Amygdala (tissue), 56 donors: ENCODE measurements at places on chromosomes 12 and 14.

DNA sequence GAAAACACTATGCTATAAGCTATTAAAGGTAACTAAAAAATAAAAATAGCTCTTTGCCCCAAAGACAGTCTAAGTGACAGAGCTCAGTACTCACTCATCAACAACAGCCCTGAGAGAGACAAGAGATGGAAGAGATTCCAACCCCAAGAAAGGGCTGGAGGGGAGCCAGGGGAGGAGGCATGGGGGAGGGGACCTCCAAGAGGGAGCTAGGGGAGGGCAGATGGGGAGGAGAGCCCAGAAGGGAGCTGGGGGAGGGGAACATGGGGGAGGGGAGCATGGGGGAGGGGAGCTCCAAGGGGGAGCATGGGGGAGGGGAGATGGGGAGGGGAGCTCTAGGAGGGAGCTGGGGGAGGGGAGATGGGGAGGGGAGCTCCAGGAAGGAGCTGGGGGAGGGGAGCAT lies 7.7 kb downstream of the SSH1 start:
- DNase-seq, result no peak

GRCh38 chr12:129163861-129164260 lies 310.6 kb downstream of the GLT1D1 start:
- DNase-seq, result no peak

DNA sequence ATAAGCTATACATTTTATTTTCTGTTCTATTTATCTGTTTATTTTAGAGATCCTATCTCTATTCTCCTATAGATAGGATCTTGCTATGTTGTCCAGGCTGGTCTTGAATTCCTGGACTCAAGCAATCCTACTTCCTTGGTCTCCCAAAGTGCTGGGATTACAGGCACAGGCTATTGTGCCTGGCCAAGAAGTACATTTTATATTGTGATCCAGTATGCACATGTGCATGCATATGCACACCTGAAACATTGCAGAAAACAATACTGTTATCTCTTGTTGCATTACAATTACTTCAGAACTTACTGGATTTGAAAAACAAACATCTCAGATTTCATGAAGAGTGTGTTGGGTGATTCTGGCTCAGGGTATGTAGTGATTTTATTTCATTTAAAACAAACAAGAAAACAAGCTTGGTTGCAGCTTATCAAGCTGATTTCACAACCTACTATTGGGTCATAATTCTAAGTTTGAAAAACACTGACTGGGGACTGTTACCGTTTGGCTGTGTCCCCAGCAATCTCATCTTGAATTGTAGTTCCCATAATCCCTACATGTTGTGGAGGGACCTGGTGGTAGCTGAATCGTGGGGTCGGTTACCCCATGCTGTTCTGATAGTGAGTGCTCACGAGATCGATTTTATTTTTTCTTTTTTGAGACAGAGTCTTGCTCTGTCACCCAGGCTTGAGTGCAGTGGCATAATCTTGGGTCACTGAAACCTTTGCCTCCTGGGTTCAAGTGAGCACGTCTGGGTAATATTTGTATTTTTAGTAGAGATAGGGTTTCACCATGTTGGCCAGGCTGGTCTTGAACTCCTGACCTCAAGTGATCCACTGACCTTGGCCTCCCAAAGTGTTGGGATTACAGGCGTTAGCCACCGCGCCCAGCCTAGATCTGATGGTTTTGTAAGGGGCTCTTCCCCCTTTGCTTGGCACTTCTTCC lies 31.3 kb downstream of the ERC1 start:
- no peak for DNase-seq

GRCh38 chr12:120760349-120761254 lies 35.0 kb downstream of the ACADS start:
- DNase-seq, result no peak

- DNase-seq, result no peak
These were observed 54.6 kb upstream of the ATF7IP start for GRCh38 chr12:14310866-14311265.

DNA sequence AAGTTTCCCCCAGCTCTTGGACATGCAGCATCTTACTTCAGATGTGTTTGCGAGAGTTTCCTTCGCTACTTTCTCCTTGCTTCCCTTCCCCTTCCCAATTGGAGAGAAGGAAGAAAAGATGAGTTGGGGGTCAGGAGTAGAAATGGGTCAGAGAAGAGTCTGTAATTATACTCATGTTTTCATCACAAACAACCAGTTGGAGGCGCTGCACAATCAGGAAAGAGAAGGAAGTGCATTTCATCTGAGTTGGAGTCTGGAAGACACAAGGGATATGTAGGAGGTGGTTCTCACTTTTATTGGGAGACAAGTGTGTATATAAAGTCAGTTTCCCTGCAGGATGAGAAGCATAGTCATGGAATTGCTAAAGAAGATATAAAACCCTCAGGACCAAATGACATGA lies 31.3 kb upstream of the VSX2 start:
- no peak for DNase-seq

- no peak for DNase-seq
These were observed 122.6 kb upstream of the PLXNC1 start for GRCh38 chr12:94025756-94026155.

- DNase-seq, result no peak
These were observed 567.6 kb downstream of the BCL11B start for GRCh38 chr14:98704441-98704840.

DNA sequence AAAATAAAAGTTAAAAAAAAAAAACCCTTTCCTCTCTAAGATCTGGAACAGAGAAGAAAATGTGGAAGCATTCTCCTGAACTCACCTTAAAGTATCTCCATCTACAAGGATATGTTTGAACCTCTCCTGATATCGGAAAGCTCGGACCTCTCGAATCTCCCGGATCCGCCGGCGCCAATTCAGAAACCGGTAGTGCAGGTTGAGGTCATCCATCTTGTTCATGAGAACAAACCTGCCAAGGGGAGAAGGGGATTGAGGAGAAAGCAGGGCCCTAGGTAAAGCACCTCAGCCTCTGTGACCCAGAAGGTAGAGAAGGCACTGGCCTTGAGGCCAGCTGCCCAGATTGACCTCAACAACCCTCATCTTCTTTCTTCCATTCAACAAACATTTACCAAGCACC lies 2.2 kb downstream of the SPRYD3 start:
- DNase-seq, result no peak

- no peak for DNase-seq
These were observed 8.4 kb upstream of the ERGIC2 start for GRCh38 chr12:29389295-29389919.

DNA sequence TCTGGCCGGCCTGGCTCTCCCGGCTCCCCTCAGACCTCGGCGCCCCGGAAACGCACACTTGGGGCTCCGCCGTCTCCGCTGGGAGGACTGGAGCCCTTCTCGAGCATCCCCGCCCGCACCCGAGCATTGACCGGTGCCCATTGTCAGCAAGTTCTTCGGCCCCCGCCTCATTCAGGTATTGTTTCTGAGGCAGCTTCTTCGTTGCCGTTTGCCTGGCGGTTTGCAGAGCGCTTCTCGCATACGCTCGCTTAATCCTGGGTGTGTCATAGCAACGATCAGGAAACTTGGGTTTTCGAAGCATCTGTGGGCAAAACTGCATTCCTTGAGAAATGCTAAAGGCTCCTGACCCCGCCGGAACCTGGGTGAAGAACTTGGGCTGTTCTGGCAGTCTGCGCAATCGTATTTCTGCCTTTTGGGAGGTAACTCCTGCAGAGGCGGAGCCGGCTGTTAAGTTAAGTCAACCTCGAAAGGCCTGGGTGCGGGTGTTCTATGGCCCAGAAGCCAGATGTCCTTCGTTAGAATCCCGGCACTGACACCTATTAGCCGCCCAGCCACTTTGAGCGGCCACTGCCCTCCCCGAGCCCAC lies 518 bp downstream of the GSKIP start:
- no peak for DNase-seq

- no peak for DNase-seq
These were observed 41.8 kb downstream of the CACNA1C start for GRCh38 chr12:2094597-2094996.

GRCh38 chr14:98379830-98380229 lies 892.2 kb downstream of the BCL11B start:
- no peak for DNase-seq

GRCh38 chr14:70770490-70770889 lies 38.8 kb downstream of the MAP3K9 start:
- DNase-seq, result no peak

DNA sequence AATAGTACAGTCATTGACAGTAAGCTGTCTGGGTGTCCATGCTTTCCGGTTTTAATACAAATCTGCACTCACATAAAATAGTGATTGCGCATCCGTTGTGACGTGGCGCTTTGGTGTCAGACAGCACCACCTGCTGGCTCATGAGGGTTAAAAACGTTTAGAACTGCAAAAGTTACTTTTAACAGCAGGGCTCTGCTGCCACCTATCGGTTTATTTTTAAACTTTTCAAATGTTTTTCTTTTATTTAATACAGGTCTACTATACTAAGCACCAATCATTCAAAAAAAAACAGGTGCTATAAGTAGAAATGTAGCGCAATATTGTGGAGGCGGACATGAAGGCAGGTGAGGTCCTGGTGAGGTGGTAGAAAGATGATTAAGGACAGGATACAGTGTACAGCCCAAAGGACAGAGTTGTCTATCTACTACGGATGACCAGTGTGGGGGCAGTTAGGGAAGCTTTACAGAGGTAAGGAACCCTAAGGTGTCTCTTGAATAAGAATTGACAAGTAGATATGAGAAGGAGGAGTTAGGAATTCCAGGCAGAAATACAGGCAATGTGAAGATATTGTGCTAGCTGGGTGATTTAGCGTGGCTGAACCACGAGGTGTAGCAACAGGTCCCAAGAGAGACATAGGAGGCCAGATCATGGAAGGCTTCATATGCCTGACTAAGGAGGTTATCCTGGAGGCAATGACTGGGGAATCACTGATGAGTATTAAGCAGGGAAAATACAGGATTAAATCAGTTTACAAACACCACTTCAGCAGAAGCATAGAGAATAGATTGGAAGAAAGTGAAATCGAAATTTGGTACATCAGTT lies 91.5 kb upstream of the PRB2 start:
- no peak for DNase-seq

DNA sequence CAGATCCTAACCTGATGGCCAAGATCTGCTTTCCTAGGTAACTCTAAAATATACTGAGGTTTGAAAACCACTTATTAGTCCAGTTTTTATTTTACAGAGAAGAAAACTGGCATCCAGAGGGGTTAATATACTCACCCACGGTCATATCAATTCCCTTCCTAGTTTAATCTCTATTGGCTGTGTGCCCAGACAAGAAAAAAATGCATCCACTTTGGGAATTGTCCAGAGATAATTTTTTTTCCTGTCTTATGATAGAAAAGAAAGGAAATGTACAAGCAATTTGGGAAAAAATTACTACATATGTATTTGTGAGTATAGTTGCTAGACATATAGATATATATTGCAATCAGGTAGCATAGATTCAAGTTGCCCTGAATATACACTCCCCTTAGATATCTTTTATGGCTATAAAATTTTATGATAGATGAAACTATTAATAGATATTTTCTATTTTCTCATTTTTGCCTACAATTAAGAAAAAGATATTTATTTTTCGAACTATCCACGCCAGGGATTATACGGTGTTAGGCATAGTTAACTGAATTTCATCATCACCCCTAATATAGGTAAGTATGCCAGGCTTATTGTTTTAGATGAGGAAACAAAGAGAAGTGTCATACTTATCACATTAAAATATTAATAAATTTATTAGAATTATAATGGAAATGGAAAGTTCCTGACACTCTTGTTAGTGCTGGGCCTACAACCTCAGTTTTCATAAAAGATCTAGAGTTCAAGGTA lies 100.5 kb upstream of the SLC38A2 start:
- no peak for DNase-seq

DNA sequence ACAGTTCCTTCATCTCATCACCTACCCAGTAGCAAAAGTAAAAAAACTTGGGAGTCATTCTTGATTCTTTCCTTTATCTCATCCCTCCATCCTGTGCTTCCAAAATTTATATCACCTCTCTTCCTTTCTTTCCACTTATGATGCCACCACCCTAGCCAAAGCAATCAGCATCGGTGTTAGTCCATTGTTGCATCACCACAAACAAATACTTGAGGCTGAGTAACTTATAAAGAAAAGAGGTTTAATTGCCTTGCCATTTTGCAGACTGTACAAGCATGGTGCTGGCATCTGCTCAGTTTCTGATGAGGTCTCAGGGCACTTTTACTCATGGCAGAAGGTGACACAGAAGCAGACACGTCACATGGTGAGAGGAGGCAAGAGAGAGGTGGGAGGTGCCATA lies 19.8 kb upstream of the CATSPERB start:
- no peak for DNase-seq

- no peak for DNase-seq
These were observed 18.5 kb downstream of the HPD start for GRCh38 chr12:121839993-121840761.

GRCh38 chr12:102680304-102680703 lies 199.9 kb upstream of the IGF1 start:
- DNase-seq, result no peak

DNA sequence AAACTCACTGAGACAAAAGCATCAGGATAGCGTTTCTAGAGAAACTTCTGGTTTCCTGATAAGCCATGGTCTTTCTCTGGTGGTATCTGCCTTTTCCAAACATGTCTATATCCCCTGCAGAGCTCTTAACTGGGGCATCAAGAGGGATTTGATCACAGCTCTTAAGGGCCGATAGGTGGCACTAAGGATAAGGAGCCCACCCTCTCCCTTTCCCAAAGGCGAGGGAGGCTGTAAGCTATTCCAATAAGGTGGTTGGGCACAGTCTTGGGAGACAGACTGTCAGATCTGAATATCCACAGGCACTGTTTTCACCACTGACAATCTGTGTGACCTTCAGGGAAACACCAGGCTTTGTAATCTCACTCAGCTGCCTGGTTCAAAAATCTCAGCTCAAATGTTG lies 206.0 kb downstream of the ADGRD1 start:
- DNase-seq, result no peak

GRCh38 chr14:101604228-101604934 lies 43.1 kb downstream of the DIO3 start:
- DNase-seq, result no peak

DNA sequence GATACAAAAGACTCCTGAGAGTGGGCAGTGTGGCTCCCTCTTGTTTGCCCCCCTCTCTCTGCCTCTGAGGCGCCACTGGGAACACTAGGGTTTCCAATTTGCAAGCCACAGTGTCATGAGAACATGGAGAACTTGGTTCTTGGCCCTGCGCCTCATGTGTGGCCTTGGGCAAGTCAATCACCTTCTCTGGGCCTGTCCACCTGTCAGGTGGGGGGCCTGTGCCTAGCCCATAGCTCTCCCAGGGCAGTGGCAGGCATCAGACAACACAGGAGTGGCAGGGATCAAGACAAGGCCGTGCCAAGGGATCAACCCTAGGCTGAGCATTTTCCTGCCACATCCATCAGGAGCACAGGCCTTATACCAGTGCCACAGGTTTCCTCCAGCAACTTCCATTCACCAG lies 185.3 kb downstream of the CALM1 start:
- DNase-seq, result no peak

- DNase-seq, result no peak
These were observed 105.6 kb downstream of the DPF3 start for GRCh38 chr14:72788255-72788654.

- no peak for DNase-seq
These were observed 332.6 kb downstream of the AEBP2 start for GRCh38 chr12:19771858-19772257.

DNA sequence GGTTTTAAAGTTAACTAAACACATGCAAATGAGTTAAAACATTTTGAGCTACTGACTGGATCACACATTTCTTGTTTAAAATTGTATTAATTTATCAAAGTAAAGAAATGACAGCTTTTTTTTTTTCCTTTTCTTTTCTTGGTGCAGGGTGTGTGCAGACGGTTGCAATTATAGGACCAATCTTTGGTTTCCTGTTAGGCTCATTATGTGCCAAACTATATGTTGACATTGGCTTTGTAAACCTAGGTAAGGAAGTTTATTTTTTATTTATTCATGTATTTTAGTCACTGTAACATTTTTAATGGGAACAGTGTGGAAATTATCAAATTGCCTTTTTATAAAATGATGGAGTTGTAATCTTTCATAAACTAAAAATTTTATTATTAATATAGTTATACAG lies 21.9 kb downstream of the SLCO1C1 start:
- DNase-seq, result no peak
